ENCODE measurements at places on chromosomes 7 and 10. TPM values are rescaled to one million over a fixed set of nuclear protein-coding genes. Genes with fewer than 3 reads are reported as not detected.

- peak; percentile 66 for DNase-seq
Measured at GRCh38 chr10:124597846-124598165, 136.2 kb downstream of the LHPP start.

DNA sequence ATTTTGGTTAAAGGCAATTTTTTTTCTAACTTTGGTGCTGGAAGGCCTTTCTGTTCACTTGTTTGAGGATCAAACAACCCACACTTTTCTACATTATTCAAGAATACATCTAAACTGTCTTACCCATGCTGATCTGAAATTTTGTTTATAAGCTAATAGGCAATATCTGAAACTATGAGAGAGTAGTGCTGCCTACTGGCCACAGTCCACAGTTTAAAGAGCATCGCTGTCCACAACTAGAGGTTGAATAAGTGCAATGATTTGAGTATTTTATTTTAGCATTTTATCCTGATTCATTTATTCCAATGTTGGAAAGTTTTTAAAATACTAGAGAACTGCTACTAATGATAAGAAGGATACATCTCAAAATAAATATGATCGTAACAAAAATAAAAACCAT lies 306.9 kb downstream of the ELMO1 start:
- DNase-seq, result no peak

- DNase-seq, result no peak
Measured at GRCh38 chr7:106609416-106609815, 51.5 kb downstream of the CCDC71L start.

- DNase-seq, result no peak
Measured at GRCh38 chr10:77338143-77338542, 299.5 kb downstream of the KCNMA1 start.

- DNase-seq, result no peak
Measured at GRCh38 chr7:80642871-80643270, 4.4 kb downstream of the CD36 start.

DNA sequence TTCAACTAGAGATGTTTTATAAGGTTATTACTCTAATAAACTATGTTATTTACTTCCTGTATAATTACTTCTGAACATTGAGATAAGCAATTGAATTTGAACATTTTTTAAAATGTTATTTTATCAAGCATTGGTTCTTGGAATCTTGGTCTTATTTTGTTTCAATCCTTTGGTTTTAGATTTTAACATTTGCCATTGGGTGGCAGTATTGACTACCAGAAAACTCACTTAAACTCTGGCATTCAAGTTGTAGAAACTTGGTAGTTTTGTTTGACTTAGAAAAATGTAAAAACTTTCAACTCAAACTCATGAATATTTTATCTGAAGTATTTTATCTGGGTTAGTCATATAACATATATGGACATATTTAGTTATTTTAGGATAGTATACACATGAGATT lies 48.1 kb downstream of the ATRNL1 start:
- DNase-seq, result no peak

GRCh38 chr10:120897343-120897742 lies 46.2 kb downstream of the WDR11 start:
- DNase-seq, result no peak

DNA sequence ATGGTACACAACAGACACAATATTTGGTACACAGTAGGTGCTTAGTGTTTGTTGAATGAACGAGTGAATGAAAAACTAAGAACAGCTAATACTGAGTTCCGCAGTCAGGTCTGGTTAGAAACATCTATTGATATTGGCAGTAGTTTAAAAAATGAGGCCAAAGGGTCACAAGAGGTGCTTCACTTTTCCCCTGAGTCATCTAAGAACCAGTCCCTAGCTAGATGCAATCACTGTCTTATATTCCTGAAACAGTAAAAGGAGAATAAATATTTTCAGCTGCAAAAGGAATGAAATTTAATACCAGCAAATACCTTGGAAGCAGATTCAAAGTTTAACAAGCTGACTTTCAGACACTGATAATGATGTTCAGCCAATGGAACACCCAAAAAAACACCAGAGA lies 54.5 kb downstream of the SCRN1 start:
- DNase-seq, result no peak

DNA sequence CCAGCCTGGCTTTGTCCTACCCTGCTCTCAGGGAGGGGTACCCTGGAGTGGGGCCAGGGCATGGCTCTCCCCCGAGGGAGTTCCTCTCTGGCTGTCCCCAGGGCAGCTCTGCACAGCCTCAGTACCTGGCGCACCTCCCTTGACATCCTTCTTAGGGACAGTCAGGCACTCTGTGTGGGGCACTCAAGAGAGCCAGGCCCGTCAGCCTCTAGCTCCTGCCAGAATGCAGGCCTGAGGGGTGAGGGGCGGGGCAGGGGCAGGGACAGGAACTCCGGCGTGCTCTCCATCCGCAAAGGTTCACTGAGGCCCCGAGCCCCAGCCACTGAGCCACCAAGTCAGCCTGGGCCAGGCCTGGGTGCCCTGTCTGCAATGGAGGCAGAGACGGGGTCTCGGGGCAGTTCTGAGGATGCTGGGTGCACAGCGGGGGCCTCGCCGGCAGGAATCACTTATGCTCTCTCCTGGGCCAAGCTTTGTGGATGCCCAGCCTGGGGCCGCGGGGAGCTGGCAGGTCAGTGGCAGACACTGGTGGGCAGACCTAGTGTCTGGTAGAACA lies 10.1 kb downstream of the LIMK1 start:
- DNase-seq, result no peak

DNA sequence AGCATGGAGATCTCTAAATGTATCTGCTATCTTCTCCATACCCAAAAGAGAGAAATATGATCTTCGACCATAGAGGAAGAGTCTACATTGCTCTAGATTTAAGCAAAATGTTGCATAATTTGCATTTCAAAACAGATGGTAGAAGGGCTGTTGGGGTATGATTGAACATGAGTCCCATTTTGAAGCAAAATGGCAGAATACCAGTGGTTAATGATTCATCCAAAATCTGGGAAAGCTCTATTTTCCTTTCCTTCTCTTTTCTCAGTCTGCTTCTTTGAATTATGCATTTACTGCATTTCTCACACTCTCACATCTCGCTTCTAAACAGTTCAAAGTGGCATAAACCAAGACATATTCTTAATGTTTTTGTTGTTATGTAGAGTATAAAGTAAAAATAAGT lies 178.5 kb downstream of the MACC1 start:
- no peak for DNase-seq

- DNase-seq, result no peak
Measured at GRCh38 chr10:72058989-72059842, 29.1 kb downstream of the SPOCK2 start.

- DNase-seq, result no peak
Measured at GRCh38 chr7:70612811-70613210, 519.1 kb upstream of the GALNT17 start.

DNA sequence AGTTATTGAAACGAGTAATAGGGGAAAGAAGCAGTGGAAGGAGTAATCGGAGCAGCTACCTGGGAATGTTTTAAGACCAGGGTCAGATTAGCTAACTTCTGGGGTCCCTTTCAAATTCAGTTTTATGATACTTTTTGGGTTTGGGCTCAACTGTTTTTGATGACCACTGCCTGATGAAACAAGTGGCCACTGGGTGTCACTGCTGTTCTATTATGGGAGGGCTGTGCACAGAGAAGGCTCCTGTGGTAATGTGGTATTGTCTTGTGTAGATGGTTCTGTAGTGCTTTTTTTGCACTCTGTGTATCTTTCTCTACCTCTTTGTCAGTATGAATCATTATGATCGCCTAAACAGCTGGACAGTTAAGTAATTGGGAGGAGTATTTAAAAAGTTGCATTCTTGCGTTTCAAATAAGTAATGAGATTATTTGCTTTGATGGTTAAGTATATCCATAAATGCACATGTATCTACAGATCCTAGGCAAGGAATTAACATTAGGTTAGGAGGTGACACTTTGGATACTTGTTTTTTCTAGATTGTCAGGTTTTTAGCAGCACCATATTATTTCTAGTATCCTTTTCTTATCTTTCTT lies 128.4 kb downstream of the ABCA13 start:
- DNase-seq, result no peak

GRCh38 chr7:84799106-84799505 lies 387.8 kb downstream of the SEMA3D start:
- DNase-seq, result no peak

The FAM3C gene
- total RNA-seq, result 68.4 TPM

The TECTB gene
- total RNA-seq, result not detected

The GIMAP4 gene
- 75.3 TPM for total RNA-seq

The SLC26A3 gene
- not detected for total RNA-seq

The NODAL gene
- not detected for total RNA-seq

The MPP7 gene
- 95.3 TPM for total RNA-seq

The VAX1 gene
- total RNA-seq, result not detected

The EGR2 gene
- total RNA-seq, result 11.4 TPM

The TMEM176B gene
- 85.5 TPM for total RNA-seq

The HIPK2 gene
- total RNA-seq, result 35.3 TPM
